ENCODE measurements at places on chromosomes 5 and 9.

DNA sequence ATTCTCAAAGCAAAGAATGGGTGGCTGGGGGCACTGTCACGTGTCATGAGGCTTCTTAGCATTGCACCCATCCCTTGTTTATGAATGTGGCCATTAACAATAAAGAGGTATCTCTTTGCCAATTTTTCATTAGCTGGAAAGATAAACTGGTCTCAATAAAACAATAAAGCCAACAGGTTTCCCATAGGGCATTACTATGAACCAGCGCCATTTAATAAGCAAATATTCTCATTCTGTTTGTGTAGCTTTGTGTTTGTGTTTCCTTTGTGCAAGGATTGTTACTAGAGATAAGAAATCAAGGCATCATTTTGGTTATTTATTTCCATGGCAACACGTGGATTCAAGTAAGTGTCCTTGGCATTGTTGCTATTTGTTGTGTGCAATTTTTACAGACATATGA lies 37.6 kb upstream of the CAST start:
- DNase-seq, result no peak

DNA sequence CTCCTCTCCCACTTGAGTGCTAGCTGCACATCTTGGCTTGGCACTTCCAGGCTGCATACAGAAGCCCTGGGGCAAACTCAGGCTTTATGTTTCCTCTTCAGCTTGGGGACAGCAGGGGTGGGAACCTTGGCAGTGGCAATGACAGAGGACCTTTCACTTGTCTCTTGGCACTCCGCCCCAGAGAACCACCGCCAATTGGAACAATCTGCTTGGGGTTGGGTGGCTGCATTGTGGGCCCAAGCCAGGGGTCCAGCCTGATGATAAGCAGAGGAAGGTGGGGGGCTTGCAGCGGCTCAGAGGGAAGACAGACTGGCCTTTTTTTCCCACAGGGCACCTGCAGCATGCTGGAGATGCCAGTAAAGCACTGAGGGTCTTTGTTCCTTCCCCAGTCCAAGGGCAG lies 179.0 kb upstream of the NMUR2 start:
- no peak for DNase-seq

- DNase-seq, result no peak
These were observed 39.2 kb downstream of the PPIC start for GRCh38 chr5:122997294-122997693.

DNA sequence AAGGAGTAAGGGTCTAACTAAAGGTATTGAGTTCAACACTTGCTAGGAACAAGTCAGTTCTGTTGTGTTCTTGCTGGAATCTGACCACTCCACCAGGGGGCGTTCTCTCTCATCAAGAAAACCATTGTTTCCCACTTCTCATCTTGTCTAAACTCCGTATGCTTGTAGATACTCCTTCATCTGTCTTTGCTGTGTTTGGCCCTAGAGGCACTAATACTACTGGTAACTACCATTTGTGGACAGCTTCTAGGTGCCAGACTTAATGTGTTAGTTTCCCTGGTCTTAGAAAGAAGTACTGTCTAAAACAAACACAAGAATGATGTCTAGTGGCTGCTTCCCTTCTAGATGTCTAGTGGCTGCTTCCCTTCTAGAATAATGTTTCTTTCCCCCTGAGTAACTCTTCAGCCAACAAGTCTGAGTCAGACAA lies 18.7 kb upstream of the PTPDC1 start:
- peak; percentile 67 for DNase-seq

DNA sequence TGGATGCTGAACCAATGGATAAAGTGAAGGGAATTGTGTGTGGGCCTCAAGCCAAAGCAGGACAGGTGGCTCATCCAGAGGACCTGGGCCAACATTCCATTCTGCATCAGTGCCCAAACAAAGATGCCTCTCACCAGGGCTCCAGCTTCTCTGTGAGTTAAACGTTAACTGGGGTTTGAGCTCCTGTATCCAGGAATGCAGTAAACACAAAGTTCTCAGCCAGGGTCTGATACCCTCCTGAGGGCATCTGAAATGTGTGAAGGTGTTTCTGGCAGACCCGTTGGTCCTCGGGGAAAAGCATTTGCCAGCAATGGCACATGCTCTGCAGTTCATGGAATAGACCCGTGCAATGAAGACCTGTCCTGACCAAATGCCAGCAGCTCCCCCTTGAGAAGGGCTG lies 33.9 kb upstream of the AOPEP start:
- no peak for DNase-seq

DNA sequence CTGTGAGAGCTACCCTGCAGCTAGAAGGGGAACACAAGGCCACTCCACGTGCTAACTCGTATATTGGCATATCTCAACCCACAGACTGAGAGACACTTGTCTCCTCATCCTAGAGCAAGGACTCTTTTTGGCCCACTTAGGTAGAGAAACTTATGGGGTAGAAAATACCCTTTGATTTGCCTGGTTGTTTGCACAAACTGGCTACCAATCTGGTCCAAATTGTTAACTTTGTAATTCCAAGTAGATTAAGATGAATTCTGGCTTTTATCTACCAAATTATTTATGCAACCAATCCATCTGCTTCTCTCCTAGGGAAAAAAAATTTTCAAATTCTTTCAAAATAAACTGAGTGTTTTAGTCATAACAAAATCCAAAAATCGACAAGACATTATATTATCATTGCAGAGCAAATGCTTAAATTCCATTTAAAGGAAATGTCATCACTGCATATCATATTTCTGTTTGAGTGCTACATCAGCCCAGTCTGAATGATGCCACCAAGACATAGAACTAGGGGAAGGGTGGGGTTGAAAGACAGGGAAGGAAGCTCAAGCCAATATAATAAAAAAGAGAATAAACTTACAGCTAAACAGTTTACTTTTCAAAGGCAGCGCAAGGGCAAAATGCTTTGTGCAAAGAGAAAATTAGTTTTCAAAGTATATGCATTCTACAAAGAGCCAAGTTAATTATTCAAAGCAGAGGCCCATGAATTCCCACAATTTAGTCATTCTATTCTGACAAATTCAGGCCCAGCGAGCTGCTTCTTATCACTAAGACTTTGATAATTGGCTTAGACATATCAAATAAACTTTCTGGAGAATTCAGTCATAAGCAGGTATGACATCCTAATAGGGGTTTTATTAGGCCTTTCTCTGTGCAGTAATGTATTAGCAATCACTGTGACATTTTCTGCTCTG lies 198.0 kb downstream of the CAAP1 start:
- DNase-seq, result no peak

DNA sequence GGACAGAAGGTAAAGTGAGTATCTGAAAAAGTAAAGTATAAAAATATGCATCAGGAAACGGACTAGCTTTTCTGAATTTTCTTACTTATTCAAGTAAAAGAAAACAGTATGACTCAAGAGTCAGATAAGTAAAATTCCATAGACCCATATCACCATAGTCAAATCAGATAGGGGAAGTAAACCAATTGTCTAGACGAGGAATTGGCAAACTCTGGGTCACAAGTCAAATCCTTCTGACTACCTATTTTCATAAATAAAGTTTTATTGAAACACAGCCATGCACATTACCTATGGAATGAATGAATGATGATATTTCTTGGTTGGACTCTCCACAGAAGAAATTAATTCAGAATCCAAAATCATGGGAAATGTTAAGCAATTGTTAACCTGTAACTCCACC lies 59.1 kb upstream of the TMC1 start:
- DNase-seq, result no peak

GRCh38 chr5:151005187-151005949 lies 15.0 kb upstream of the GPX3 start:
- no peak for DNase-seq

- no peak for DNase-seq
These were observed 223.7 kb downstream of the PAPPA start for GRCh38 chr9:116377179-116377798.

DNA sequence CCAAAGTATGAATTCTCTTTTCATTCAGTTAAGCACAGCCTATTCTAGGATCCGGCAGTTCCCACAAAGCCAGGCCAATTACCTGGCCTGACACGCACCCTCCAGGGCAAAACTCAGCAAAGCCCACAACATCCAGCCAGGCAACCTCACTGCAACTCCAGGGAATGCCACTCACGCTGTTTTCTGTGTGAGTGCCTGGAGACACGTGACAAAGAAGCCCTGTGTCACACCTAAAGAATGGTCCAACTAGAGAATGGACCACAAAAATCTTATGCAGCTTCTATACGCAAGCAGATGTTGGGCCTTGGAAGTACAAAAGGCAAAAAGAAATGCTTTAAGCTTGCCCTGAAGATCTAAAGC lies 20.2 kb downstream of the RETREG1 start:
- DNase-seq, result peak; percentile 71

- DNase-seq, result no peak
These were observed 2.0 kb upstream of the MAP3K1 start for GRCh38 chr5:56813302-56813701.

DNA sequence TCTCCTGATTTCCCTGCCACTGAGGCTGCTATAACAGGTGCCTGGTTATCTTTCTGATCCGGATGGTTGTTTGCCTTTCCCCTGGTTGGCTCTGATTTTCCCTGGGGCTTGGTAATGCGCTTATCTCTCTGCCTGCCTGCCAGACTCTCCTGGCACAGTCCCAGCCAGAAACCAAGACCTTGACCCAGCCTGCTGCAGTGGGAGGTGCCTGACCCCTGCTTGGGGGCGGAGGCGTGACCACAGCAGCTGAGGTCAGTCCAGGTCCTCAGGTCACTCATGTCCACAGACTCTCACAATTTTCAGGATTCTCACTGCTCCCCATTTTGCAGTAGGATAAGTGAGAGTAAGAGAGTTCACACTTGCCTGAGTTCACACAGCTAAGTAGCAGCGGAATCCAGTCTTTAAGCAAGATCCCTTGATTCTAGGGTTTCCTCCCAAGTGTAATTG lies 24.4 kb upstream of the SYNPO start:
- no peak for DNase-seq

DNA sequence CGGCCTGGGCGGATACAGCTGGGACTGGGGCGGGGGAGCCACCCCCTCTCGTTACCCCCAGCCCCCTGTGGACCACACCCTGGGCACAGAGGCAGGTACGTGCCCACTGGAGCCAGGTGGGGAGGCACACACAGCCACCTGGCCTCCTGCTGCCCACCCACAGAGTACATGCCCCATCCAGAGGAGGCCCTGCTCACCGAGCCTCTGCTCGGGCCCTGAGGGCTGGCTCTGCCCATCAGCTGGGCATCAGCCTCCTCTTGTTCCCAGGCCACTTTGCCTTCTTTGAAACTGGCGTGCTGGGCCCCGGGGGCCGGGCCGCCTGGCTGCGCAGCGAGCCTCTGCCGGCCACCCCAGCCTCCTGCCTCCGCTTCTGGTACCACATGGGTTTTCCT lies 6.3 kb downstream of the MAMDC4 start:
- no peak for DNase-seq

GRCh38 chr9:37902796-37903646 lies 906 bp downstream of the SLC25A51 start:
- no peak for DNase-seq

All from AG09309 (cell line).